Ureter (tissue), 1 donor: ENCODE measurements at places on chromosomes 7 and 10.

GRCh38 chr10:105908701-105909100 lies 1255.8 kb downstream of the SORCS1 start:
- DNase-seq: no peak

DNA sequence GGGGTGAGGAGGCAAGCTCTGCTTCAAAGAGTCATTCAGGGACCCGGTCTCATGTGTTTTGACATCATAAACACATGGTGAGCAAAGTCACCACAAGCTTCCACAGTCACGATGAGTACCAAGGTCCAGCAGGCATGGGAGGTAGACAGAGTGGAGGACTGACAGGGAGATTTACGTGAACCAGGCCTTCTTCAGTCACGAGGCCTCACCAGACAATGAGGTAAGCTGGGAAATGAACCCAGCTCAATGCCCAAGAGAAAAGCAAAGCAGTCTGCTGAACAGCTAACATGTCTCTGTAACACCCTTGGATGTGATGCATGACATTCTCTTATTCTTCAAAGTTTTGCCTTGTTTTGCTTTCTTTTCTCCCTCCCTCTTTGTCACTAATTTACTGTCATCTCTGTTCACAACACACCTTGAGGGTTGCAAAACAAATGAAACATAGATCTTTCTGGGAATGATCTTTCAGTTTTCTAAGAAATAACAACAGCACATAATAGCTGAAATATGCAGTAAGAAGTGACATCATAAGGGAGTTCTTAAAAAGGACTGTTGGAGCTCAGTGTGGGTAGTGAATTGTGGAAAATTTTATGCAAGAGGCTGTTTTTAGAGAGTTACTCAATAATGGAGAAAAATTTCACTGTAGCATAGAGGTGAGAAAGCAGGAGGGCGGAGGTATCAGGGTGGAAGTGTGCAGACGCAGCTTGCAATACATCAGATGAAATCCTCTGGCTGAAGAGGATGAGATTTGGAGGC lies 9.0 kb downstream of the PPP1R17 start:
- DNase-seq: no peak

DNA sequence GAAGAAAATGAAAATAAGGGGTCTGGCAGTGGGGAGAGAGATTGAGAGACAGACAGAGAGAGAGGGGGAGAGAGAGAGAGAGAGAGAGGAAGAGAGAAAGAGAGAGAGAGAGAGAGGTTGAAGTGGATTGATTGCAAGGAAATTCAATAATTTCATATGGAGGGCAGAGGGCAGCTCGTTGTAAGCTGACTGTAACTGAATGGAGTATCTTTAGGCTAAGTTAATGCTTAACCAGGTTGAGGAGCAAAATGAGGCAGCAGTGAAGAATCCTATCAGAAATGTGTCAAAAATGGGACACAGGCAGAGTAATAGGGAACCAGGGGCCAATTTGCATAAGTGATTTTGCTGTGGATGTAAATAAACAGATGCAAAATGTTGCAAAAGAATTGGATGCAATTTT lies 21.0 kb downstream of the BLNK start:
- DNase-seq: no peak

GRCh38 chr10:124943301-124944092 lies 1.6 kb downstream of the ZRANB1 start:
- DNase-seq: no peak

DNA sequence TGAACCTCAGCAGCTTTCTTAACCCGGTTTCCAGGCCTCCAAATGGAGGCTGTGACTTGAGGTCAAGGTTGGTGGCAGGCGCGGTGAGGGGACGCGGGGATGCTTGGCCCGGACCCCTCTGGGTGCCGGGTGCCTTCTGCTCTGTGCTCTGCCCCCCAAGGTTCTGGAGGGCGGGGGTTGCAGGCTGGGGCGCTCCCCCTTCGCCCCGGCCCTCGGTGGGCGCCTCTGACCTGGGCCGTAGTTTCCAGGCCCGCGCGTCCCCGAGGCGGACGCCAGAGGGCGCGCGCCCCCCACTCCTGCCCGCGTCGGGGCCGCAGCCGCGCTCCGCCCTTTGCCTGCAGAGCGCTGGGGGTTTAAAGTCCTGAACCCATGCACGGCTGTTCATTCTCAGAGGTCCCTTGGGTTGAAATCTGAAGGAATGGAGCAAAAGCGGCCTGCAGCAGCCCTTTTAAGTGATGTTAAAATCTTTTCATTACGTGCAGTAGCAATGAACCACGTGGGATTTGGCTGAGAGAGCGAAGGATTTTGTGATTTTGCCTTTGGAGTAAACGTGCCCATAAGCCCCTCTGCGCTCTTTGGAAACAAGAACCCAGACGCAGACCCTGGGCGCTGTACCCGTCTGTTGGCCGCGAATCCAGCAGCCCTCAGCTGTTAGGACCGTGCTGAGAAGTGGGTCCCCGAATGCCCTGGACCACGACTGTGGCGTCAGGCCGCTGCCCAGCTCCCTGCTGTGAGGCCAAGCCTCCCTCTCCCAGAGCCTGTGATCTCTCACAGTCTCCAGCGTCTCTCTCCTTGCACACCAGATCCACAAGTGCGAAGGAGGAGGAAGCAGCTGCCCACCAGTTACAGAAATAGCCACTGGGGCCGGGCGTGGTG lies 135.0 kb downstream of the ACTR3B start:
- DNase-seq: no peak

- DNase-seq: no peak
Observed at GRCh38 chr10:48184224-48184623, 90.3 kb downstream of the FRMPD2 start.
